ENCODE measurements at places on chromosomes 16 and 17.

DNA sequence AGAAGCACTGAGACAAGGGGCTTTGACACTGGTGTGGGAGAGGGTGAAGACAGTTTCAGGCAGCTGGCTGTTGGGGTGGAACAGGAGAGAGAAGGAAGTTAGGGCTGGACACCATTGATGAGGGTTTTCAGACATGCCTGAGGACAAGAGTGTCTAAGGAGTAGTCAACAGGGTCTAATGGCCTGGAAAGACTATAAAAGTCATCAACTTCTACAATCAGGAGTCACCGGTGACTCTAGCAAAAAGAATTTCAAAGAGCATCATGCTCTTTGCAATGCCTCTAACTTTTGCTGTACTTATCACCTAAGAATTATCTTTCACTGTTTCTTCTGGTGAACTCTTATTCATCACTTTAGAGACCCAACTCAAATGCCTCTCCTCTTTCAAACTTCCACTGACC lies 213.9 kb downstream of the C16orf78 start:
- DNase-seq: no peak

DNA sequence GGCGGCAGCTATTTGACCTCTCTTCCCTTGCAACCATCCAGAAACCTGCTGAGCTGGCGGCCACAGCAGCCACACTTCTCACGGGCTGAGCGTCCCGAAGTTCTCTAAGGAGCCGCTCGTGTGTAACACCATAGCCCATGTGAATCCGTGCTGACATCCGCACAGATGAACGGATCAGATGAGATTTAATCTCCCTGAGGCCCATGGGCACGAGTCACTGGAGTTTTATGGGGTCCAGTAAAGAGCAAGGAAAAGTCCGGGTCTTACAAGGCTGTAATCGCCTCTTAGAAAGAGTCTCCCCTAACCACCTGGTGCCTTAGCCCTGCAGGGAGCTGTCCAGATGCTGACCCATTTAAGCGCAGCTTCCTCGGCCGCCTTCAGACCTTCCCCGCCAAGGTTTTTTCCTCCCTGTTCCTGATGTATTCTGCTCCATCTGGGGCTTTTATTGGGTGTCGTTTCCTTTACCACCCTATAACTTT lies 5.5 kb upstream of the CACNG5 start:
- DNase-seq: no peak

GRCh38 chr16:83541231-83541630 lies 266.5 kb upstream of the HSBP1 start:
- peak; percentile 9 for DNase-seq

- DNase-seq: no peak
Measured at GRCh38 chr17:69605571-69605970, 191.1 kb downstream of the MAP2K6 start.

DNA sequence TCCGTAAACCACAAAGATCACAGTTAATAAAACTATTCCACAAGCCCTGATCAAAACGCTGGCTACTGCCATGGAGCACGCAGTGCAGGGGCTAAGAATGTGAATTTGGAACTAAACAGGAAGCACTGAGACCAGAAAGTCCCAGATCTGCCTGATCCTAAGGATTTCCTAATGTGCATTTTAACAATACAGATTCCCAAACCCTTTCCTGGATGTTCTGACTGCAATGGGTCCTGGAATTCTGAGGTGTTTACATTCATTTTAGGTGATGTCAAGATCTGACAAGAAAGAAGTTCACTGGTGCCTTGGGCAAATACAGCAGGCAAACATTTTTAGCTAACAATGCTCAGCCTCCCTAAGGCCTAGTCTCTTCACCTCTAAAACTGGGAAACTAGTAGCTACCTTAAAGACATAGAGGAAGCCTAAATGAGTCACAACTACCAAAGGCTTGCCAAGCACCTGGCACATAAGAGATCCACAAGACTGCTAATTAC lies 10.3 kb downstream of the NSMCE1 start:
- no peak for DNase-seq

- DNase-seq: no peak
Measured at GRCh38 chr17:82636626-82637598, 11.3 kb downstream of the WDR45B start.

DNA sequence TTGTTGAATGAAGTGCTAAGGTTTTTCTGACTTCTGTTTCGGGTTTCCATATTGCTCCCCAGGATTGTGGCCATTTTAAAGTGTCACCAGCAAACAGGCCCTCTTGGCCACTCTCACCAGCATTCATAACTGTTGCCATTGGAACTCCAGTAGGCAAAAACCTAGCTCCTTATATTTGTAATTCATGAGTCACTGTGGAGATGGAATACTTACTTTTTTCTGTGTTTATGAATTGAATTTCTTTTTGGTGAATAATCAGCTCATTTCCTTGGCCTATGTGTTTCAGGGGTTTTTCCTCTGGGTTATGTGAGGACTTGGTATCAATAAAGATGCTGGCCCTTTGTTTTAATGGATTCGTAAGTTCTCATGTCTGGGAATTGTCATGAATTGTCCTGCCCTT lies 255.1 kb downstream of the SNX29 start:
- DNase-seq: peak; percentile 42

GRCh38 chr16:24983561-24983960 lies 31.6 kb downstream of the ARHGAP17 start:
- DNase-seq: no peak

DNA sequence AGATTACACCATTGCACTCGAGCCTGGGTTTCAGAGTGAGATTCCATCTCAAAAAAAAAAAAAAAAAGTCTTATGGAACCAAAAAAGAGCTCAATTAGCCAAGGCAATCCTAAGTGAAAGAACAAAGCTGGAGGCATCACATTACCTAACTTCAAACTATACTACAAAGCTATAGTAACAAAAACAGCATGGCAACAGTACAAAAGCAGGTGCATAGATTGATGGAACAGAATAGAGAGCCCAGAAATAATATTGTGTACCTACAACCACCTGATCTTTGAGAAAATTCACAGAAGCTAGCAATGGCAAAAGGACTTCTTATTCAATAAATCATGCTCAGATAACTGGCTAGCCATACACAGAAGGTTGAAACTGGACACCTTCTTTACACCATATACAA lies 24.7 kb upstream of the CCL2 start:
- no peak for DNase-seq

DNA sequence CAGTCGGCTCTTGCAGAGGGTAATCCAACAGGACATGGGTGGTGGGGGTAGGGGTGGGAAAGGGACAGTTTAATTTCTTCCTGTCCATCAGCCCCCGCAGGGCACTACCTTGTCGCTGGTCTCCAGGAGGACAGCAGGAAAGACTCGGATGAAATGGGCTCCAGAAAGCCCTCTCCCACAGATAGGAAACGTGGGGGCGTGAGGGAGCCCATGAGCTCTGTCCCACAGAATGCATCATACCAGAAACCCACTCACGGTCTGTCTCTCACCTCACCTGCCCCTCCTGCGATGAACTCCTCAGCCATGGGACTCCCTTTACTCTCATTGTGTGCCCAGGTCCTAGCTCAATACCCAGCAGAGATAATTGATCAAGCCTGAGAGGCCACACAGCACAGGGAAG lies 240.1 kb downstream of the GSG1L start:
- no peak for DNase-seq

DNA sequence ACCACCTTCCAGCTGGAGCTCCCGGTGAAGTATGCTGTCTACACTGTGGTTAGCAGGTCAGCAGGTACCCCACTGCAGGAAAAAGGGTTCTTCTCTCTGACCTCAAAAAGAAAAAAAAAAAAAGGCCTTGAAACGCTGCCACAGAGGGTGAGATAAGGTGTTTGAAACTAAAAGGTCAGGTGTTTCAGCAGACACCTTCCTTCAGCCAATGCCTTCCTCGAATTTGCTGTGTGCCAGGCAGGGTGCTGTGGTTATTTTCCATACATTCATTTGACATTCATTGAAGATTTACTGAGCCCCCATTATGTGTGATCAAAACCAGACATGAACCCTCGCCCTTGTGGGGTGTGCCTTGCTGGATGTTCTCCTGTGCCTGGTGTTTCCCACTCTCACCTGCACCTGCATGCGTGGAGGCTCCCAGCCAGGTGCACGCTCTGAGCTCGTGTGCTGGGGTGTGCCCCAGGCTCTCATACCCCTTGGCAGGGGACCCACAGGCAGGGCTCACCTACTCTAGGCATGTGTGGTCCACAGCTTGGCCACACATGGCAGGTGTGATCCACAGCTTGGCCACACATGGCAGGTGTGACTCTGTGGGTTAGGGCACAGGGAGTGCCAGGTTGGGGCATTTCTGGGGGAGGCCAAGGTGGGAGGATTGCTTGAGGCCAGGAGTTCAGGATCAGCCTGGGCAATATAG lies 15.8 kb upstream of the ITGAD start:
- no peak for DNase-seq

- DNase-seq: no peak
Measured at GRCh38 chr17:39628655-39629493, 2.1 kb downstream of the PPP1R1B start.

DNA sequence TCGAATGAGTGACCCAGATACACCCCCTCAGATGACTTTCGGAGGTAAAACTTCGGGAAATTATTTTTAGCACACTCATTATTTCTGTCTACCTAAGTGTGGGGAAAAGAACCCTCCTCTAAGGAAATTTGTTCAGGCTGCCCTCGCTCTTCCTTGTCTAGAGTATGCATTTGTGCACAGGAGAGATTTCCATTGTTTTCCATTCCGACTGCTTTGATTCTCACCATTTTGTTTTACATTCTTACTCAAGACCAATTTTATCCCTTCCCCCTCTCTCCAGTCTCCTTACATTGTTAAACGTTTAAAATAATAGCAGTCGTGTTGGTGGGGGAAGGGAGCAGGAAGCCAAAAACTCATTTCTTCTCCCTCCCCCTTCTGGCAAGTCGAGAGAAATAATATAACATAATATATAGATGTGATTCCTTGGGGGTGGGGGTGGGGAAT lies 1.5 kb upstream of the CHD3 start:
- no peak for DNase-seq

DNA sequence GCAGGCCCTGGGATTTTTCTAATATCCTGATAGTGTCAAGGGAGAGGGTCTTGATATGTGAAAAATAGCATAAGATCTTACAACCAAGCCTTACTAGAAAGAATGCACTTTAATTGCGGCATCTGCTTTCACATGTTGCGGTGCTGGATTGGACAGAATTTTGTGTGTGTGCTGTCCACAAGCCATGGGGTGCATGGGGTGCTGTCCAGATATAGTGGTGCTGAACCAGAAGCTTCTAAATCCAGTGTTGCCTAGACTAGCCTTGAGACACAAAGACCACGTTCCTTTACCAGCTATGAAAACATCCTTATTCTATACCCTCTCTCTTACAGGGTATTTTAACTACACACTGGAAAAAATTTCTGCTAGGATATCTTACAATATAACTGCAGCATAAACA lies 244.0 kb downstream of the TMEM114 start:
- no peak for DNase-seq

DNA sequence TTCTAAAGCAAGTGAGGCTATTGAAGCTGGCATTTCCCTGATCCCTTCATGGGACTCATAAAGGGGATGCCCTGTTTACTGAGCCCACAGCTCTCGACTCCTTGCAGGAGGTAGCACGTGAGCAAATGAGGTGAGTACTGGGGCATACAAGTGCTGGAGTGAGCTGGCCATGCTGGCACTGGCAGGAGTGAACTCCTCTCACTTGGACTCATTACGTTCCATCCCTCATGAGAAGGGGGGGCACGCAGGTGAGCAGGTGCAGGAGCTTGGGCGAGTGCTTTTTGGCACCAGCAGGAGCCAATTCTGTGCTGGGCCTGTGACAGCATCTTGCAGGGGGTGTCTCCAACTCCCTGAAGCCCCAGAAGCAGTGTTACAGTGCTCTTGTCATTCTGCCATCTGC lies 337.1 kb upstream of the CA10 start:
- DNase-seq: no peak

GRCh38 chr17:4008082-4008435 lies 43.8 kb upstream of the ATP2A3 start:
- no peak for DNase-seq

DNA sequence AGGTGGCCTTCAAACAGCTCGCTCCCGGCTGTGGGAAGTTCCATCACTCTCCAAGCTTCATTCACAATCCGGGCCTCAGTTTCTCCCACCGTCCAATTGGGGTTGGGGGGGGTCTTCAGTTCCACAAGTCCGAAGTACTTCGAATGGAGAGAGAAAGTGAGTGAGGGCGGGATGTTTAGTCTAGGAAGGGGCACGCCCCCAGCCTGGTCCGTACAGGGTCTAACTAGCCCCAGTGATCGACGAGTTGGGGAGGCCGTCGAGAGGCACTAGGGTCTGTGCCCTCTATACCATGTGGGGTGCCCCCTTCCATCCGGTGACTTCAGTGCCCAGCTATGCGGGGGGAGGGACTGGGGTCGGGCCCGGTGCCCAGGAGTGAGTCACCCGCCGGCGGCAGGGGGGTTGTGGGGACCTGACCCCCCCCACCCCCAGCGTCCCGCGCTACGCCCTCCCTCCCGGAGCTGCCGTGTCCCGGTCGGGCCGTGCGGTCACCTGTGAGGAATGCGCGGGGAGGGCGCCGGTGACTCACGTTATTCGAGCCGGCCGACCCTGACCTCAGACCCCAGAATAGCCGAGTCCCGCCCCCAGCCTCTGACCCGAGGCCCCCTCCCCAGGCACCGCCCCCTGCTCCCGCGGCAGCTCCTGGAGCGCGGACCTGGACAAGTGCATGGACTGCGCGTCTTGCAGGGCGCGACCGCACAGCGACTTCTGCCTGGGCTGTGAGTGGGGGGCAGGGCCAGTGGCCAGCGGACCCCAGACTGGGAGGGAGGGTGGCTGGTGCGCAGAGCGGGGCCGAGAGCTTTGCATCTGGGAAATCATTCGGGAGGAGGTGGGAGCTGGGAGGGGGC lies 658 bp downstream of the TNFRSF12A start:
- DNase-seq: no peak

- DNase-seq: no peak
Measured at GRCh38 chr17:67523101-67523500, 146.0 kb downstream of the PITPNC1 start.

DNA sequence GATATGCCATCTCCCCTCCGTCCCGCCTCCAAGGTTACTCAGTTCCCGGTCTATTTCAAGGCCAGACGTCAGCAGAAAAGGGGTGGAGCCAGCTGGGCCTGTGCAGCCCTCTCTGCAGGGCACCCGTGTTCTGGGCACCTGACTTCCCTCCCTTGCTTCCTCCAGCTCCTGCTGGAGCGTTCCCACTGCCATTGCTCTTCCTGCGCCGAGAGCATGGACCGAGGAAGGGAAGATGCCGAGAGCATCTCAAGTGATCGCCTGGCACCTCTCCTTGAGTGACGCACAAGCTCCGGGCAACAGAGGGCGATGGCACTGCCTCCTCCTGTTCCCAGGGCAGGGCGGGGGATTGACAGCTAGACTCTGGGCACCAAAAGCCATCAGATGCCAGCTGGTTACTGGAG lies 29.4 kb upstream of the NAT9 start:
- no peak for DNase-seq

Data from AG04449 (cell line).